ENCODE measurements at places on chromosomes 2 and 18. TPM values are rescaled to one million over a fixed set of nuclear protein-coding genes. Genes with fewer than 3 reads are reported as not detected.

The UGT1A3 gene
- not detected for total RNA-seq

The RABL2A gene
- total RNA-seq, result 9.0 TPM

The TUBA3E gene
- total RNA-seq, result 6.3 TPM

The TAF4B gene
- total RNA-seq, result 3.9 TPM

Measured in A549 treated with dexamethasone at 1 μM for 4 hours (cell line).